ENCODE measurements at places on chromosomes 12 and 14. TPM values are rescaled to one million over a fixed set of nuclear protein-coding genes. Genes with fewer than 3 reads are reported as not detected.

MAP3K9 gene
- total RNA-seq: 19.5 TPM

PROX2 gene
- not detected for total RNA-seq

CMTM5 gene
- total RNA-seq: not detected

ADCY4 gene
- total RNA-seq: 0.57 TPM

MDGA2 gene
- not detected for total RNA-seq

CLEC2B gene
- not detected for total RNA-seq

LAG3 gene
- total RNA-seq: 1.9 TPM

TBX3 gene
- 47.2 TPM for total RNA-seq

SRGAP1 gene
- 22.1 TPM for total RNA-seq

LRP1-AS gene
- total RNA-seq: not detected

OSBPL8 gene
- 49.3 TPM for total RNA-seq

C14orf132 gene
- 0.05 TPM for total RNA-seq

KANSL2 gene
- 67.2 TPM for total RNA-seq

CBX5 gene
- total RNA-seq: 85.2 TPM

EML5 gene
- 0.11 TPM for total RNA-seq

GATC gene
- 33.2 TPM for total RNA-seq

ASCL1 gene
- total RNA-seq: not detected

DNA sequence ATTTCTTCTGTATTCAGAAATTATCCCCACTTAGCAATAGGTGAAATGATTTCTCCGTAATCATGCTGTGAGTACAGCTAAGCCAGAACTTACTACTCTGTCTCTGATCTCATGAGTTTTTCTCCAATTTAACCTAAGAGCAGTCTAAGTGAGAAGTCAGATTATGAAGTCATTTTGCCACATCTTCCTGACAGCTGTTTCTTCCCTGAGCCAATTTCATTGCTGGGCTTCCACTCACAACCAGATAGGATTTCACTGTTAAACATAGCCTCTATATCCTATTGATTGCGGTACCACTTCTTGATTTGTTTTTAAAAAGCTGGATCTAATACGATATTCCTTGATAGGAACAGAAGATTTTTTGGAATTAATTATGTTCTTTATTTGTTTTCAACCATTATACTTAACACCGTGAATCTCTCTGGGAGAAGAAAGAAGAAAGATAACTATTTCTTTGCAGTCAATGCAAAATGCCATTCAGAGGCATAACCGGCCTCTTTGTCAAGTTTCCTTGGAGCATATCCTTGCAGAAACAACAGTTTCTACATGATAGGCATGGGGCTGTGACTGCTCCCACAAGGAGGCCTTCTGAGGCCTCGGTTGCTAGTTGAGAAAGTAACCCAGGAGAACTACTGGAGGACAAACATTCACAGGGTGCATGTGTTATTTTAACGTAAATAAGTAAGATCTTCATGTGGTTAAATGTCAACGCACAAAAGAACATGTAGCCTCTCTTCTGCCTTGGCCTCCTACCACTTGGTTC lies 212.2 kb downstream of the NPAS3 start:
- no peaks in the 10 kb centered on the region for H3K36me3 ChIP-seq
- peaks cover 4% of the 10 kb centered on the region for H3K4me1 ChIP-seq
- no peaks in the 10 kb centered on the region for H3K27me3 ChIP-seq
- H3K27ac ChIP-seq: no peak overlapping the region
- no peak for DNase-seq
- no peak overlapping the region for H3K4me3 ChIP-seq

DNA sequence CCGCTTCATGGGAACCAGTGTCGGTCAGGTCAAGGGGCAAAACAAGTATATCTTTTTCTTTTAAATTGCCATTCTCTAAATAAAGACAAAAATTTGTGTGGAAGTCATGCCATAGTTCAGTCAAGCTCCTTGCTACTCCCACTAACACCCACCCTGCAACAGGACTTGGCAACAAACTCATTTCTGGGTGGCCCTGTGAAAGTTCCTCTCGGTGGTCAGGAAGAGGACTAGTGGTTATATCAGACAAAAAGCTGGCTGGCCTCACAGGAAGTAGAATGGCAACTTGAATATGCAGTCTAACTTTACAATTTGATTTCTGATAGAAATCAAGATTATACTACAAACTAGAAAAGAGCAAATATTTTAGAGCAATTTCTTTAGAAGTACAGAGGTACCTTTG lies 11.2 kb downstream of the DHRS7 start:
- no peak for DNase-seq
- no peaks in the 10 kb centered on the region for H3K36me3 ChIP-seq
- no peaks in the 10 kb centered on the region for H3K27me3 ChIP-seq
- peak overlapping the region; percentile 8 for H3K27ac ChIP-seq

GRCh38 chr12:50862316-50862715 lies 19.6 kb downstream of the TMPRSS12 start:
- no peaks in the 10 kb centered on the region for H3K4me1 ChIP-seq
- no peaks in the 10 kb centered on the region for H3K36me3 ChIP-seq
- no peak overlapping the region for H3K4me3 ChIP-seq
- DNase-seq: no peak
- H3K27me3 ChIP-seq: no peaks in the 10 kb centered on the region

DNA sequence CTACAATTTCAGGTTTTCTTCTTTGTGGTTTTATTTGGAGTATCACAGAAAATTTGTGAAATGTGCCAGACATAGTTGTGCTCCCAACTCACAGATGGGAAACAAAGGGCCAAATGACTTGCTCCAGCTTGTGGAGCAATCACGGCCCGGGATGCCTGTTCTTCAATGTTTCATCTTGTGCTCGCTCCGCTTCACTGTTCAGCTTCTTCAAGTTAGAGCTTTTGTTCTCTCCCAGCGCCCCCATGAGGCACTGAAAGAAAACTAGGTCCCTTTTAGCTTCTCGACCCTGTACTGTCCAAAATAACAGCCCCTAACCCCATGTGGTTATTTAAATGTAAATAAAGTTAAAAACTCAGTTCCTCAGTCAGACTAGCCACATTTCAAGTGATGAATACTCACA lies 187.9 kb upstream of the STXBP6 start:
- H3K27me3 ChIP-seq: no peaks in the 10 kb centered on the region
- H3K36me3 ChIP-seq: no peaks in the 10 kb centered on the region
- H3K4me3 ChIP-seq: no peak overlapping the region
- H3K27ac ChIP-seq: no peak overlapping the region
- DNase-seq: peak; percentile 36
- H3K4me1 ChIP-seq: no peaks in the 10 kb centered on the region

DNA sequence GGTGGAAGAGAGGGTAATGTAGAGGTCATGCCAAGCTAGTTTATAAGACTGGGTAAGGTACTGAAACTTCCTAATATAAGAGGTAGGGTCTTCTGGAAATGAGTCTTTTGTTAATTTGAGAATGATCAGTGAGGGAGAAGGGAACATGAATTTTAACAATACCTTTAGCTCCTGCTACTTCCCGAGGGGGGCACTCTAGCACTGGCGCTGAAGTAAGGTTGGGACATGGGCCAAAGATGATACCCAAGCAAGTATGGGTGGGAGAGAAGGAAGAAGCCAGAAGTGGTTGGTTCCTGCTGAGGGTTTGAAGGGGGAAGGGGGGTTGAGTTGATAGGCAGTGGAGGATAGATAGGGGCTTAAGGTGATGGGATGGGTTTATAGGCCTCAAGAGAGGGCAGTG lies 32.3 kb upstream of the RNASE1 start:
- no peaks in the 10 kb centered on the region for H3K27me3 ChIP-seq
- H3K4me1 ChIP-seq: peaks cover 9% of the 10 kb centered on the region
- H3K36me3 ChIP-seq: no peaks in the 10 kb centered on the region
- no peak overlapping the region for H3K4me3 ChIP-seq
- no peak for DNase-seq

DNA sequence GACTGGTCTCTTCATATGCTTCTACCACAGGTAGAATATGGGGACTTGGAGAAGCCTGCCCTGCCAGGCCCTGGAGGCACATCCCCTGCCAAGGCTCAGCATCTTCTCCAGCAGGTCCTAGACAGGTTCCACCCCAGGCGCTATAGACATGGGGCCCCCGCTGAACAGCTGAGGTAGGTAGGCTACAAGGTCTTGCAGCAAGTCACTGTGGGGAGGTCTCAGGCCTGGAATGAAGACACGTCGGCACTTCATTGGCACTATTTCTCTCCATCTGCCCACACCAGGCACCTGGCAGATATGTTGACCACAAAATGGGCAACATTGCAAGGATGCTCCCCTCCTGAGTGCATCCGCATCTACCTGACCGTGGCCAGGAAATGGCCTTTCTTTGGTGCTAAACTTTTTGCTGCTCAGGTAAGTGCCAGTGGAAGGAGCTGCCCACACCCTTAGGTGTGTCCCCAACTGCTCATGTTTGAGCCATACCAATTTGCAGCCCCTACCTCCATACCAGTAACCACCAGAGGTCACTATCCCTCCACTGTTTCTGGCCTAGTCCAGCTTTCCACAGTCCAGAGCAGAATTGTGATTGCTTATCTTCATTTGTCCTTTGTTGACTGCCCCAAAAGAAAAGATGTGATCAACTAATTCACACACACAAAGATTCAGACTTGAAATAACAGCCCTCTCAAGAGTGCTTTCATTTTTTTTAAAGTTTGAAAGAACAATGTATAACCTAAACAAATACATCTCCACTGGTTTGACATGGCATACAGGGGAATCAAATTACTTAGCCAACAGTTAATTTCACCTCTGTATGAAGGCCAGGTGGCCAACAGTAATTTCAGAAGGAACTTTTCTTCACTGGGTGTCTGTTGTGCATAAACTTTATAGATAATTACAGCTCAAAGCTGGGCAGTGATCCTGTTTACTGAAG lies 16.1 kb downstream of the PIGH start:
- peaks cover 2% of the 10 kb centered on the region for H3K36me3 ChIP-seq
- H3K4me1 ChIP-seq: peaks cover 13% of the 10 kb centered on the region
- H3K4me3 ChIP-seq: no peak overlapping the region
- no peak overlapping the region for H3K27ac ChIP-seq
- peak; percentile 62 for DNase-seq
- no peaks in the 10 kb centered on the region for H3K27me3 ChIP-seq

DNA sequence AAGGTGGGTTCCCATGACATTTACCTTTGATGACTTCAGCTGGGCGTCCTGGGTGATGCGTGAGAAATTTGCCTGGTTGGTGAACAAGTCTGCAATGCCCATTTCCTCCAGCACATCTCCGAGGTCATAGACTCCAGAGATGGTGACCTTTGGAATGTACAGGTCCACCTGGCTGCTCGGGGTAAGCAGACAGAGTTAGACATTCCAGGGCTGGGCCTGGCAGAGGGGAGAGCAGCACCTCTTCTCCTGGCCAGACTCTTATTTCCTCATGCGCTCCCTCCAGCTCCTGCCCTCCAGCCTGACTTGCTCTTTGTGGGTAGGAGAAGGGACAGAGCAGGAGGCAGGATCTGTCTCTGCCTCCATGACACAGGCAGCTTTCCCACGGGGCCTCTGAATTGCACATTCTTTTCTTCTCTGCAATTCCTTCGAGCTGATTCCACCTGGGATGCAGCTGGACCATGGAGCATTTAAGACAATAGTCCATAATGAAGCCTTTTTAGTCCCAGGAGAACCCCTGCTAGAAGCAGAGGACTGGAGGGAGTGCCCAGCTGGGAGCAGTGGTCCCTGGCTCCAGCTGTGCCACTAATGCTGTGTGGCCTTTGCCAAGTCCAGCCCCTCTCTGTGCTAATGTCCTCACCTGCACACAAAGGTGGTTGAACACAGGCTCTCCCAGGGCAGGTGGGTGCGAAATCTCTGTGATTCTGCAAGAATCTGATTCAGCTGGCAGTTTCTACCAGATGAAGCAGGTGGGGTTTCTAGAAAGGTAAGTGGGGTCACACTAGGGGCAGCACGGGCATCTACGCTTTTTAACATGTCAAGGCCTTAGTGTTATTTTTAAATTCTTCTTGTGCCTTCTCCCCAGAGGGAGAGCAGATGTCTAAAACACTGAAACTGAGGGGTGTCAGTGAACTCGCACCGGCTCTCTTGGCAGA lies 13.2 kb upstream of the SERPINA10 start:
- no peak overlapping the region for H3K27ac ChIP-seq
- H3K4me3 ChIP-seq: no peak overlapping the region
- no peaks in the 10 kb centered on the region for H3K27me3 ChIP-seq

GRCh38 chr12:132488127-132489077 lies 1.5 kb upstream of the FBRSL1 start:
- H3K4me1 ChIP-seq: peaks cover 31% of the 10 kb centered on the region
- no peak overlapping the region for H3K4me3 ChIP-seq
- H3K27ac ChIP-seq: no peak overlapping the region
- no peak for DNase-seq
- no peaks in the 10 kb centered on the region for H3K27me3 ChIP-seq

DNA sequence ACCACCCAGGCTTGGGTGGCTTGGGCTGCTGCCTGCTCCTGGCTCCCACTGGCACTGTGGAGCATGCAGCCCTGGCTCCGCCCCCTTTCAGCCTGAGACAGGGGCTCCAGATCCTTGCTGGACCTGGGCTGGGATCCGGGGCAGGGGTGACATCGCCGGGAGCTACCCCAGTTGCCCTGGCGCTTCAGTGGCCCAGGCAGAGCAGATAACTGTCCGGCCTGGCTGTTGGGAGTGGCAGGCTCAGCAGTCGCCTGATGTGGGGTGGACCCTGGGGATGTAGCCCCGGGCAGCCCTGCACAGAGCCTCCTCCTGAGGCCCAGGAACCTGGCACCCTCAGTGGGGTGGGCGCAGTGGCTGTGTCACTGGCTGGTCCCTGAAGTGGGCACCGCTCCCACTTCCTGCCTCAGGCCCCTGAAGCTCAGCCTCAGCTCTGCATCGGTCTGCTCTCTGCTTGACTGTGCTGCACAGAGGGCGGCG lies 57.9 kb downstream of the FUT8 start:
- H3K27me3 ChIP-seq: no peaks in the 10 kb centered on the region
- no peaks in the 10 kb centered on the region for H3K36me3 ChIP-seq
- peaks cover 9% of the 10 kb centered on the region for H3K4me1 ChIP-seq
- H3K27ac ChIP-seq: no peak overlapping the region

- H3K27me3 ChIP-seq: no peaks in the 10 kb centered on the region
- DNase-seq: no peak
- H3K4me3 ChIP-seq: no peak overlapping the region
- no peak overlapping the region for H3K27ac ChIP-seq
Observed at GRCh38 chr14:25836636-25837035, 761.2 kb downstream of the NOVA1 start.

DNA sequence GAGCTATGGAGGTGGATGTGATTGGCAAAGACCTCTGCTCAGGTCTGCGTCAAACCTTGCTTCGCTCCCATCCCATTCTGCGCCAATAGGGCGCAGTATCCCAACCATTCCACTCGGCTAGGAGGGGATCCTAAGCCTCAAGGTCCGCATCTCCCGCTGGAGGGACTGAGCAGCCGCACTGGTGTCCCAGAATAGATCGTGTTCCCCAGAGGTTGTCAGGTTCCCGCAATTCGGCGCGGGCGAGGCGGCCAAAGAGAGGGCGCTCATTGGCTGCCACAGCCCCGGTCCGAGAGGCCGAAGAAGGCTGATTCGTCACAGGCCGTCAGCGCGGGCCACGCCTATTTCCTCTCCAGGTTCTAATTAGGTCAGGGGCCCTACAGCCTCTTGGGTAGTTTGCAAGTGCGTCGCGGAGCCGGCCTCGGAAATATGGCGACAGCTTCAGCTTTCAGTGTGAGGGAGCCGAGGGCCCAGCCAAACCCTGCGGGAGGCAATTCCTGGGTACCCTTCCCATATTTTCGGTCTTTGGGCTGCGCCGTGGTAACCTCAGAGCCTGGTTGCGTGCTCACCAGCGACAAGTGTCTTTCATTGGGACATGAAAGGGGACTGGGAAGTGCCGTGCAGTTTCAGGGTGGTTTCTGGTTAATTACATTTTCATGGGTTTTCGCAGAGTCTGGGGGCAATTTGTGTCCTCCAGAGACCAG lies 5.0 kb downstream of the OR10AD1 start:
- no peaks in the 10 kb centered on the region for H3K27me3 ChIP-seq
- H3K27ac ChIP-seq: peak overlapping the region; percentile 83
- peak; percentile 93 for DNase-seq
- peaks cover 72% of the 10 kb centered on the region for H3K4me1 ChIP-seq

- DNase-seq: no peak
- no peaks in the 10 kb centered on the region for H3K4me1 ChIP-seq
- H3K36me3 ChIP-seq: no peaks in the 10 kb centered on the region
- H3K27me3 ChIP-seq: no peaks in the 10 kb centered on the region
Observed at GRCh38 chr14:38409071-38409705, 153.3 kb upstream of the CLEC14A start.
